ENCODE measurements at places on chromosomes 2 and 18.
A peak's percentile ranks its signal among the peaks of the same experiment; 100 is the strongest.

DNA sequence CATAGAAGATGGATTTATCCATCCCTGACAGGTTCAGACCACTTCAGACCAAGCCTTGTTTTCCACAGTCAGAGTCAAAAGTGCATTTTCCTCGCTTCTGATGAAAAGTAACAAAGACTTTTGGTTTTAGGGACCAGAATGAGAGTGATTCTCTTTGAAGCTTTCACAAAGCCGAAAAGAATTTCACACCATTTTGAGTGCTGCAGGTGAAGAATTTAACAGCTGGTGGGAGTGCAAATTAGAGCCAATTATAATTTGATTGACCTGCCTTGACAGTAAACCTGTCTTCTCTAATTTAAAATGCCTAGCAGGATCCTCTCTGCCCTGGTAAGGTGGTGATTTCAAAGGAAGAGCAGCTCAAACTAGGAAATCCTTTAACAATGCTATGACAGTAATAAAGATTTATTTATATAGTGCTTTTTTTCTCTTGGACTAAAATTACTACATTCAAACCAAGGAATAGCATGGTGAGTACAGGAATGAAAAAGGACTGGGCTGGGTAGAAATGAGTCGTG is 241.6 kb downstream of the HRH4 start:
- no peak for DNase-seq

GRCh38 chr2:205662206-205662965 is 19.9 kb upstream of the NRP2 start:
- no peak for DNase-seq

DNA sequence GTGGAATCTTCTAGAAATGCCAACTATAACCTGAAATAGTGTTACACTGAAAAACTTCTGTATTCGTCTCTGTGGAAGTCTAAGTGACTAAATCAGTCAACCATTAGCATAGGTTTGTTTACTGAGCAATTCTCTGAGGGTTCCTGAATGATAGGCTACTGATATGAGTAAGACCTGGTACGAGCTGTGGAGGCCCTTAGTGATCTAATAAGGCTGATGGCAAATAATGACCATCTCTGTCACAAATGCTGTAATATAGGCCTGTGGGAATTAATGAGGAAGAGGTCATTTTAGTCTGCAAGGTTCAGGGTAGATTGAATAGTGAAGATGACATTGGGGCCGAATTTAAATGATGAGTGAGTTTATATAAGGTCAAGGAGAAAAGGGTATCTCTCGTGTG is 82.5 kb downstream of the MGAT5 start:
- no peak for DNase-seq

- DNase-seq = no peak
These were observed 3.3 kb downstream of the ARL5A start for GRCh38 chr2:151824886-151825285.

GRCh38 chr2:121532347-121532766 is 1.7 kb downstream of the RNU4ATAC start:
- DNase-seq = no peak

DNA sequence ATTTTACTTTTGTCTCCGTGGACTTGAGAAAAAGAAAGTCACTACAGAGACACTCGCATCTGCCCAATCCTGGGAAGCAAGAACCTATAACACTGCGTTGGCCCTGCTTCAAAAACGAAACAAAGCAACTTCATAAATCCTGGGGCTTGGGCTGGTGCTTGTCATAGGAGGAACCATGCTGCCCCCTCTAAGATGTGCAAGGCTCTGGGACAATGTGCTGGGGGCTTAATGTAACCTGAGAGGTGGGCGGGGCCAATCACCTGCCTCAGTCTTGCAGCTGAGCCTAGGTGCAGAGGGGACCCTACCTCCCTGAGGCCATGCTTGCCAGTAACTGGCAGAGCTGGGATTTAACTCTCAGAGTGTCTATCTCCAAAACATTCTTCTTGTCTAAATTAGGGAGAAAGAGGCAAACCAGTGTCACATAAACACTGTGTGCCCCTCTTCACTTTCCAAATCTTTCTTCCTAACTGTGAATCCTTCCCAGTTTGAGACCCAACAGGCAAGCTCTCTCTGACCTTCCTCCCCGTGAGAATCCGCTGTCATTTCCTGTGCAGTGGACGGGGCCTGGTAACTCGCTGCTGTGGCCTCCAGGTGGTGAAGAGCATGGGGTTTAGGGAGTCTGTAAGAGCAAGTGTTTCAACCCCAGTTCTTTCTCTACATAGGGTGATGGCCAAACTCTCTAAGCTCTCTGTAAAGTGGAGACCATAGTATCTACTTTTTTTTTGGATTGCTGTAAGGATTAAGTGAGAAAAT is 115.1 kb downstream of the ACKR3 start:
- no peak for DNase-seq

DNA sequence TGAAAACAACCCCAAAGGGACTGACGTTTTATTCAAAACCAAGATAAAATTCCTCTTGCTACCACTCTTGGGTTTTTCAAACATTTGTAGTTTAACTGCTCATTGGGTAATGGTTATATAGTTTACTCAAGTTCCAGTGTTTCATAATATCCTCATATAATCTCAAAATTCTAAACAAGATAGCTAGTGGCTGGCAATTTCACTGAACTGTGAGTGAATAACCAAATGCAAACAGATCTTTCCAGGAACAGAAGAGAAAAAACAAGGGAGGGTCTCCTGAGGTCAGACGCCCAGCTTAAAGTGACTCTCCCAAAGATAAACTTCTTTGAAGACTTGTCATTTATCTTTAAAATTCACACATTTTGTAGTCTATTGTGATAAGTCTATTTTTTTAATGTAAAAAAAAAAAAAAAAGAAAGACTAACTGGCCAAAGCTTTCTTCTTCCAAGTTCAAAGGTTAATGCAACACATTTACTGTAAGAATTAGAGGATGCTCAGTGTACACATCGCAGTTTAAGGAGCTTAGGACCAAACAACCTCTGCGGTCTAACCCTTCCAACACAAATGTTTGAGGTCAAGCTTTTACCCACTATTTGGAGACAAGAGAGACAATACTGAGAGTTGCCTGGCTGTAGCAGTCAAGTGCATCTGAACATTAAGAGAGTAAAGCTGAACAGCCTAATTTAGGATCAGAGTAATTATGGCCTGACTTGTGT is 26.6 kb downstream of the LPIN2 start:
- no peak for DNase-seq

- no peak for DNase-seq
These were observed 231.2 kb upstream of the LINC00305 start for GRCh38 chr18:64380117-64380516.

DNA sequence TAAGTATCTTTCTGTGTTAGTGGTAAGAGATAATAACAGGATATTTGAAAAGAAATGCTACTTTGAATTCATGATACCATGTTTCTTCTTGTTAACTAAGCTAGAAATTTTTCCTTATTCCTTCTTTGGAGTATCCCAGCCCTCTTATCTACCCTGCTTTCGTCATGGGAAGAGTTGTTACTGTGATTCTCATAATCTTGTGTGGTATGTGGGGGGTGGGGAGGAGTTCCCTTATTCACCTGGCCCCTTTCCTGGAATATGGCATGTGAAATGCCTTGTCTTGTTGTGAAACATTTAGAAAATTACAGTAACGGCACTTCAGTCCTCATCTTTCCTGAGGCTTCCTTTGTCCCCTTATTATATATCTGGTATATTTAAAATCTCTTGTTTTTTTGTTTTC is 129.9 kb downstream of the NCOA1 start:
- no peak for DNase-seq

GRCh38 chr2:227674485-227674884 is 7.9 kb downstream of the SCYGR5 start:
- no peak for DNase-seq

DNA sequence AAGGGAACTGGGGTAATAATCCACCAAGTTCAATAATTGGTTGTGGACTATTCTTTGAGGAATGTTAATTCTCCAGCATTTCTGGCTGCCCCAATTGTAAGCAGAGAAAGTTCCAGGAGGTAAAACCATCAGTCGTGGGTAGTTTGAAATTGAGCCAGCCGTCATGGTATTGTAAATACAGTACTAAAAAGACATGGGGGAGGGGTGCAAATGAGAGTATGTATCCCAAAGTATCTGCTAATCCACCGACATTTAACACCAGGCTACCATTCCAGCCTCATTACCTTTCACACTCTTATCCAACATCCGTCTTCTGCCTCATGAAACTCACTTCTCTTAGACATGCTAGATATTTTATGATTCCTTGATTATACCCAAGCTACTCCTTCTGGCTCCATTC is 507.9 kb downstream of the ERBB4 start:
- no peak for DNase-seq

DNA sequence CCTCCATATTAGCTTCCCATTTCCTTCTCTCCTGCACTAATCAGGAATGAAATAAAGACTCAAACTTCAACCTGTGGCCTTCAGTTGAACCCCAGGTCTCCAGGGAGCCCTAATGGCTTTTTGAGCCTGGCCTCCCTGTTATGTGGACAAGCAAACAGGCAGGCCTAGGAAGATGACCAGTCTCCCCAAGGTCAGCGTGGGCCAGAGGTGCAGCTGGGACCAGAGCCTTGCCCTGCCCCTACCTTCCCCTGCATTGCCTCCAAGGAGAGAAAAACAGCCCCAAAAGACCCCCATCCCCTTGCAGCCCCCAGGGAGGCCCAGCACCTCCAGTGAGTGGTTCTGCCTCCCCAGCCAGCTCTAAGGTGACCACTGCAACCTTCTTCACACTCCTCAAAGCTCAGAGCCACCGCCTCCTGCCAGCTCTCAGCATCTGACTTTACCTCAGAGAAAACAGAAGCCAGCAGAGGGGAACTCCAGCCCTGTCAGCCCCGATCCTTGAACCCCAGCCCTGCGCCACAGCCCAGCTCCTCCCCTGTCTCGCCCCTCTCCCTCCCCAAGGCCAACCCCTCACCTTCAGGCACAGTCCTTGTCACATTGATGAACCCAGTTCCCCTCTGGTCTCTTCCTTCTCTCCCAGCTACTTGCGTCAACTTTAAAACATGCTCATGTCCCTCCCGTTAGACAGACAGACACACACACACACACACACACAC is 59.5 kb upstream of the ID2 start:
- DNase-seq = no peak

DNA sequence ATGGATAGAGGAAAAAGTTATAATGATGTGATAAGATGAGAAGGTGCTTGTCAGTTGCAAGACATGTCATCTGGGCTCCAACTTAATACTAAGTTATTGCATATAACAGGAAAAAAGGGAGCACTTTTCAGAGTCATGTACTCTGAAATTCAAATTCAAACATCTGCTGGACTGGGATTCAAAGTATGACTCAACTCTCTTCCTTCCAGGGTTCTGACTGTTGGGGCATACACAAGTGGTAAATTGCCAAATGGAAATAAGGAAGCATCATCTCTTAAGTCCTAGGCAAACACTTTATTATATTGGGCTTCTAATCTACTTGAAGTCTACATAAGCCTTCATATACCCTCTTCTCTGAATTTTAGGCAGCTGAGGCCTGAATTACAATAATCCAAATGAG is 44.9 kb downstream of the ZBTB14 start:
- no peak for DNase-seq

- no peak for DNase-seq
These were observed 10.7 kb downstream of the ZAP70 start for GRCh38 chr2:97724073-97724410.

GRCh38 chr2:182589121-182589520 is 126.9 kb upstream of the DNAJC10 start:
- no peak for DNase-seq

GRCh38 chr18:13558124-13558523 is 168.2 kb downstream of the FAM210A start:
- DNase-seq = peak; percentile 38

GRCh38 chr18:28657961-28658360 is 481.0 kb upstream of the CDH2 start:
- no peak for DNase-seq

DNA sequence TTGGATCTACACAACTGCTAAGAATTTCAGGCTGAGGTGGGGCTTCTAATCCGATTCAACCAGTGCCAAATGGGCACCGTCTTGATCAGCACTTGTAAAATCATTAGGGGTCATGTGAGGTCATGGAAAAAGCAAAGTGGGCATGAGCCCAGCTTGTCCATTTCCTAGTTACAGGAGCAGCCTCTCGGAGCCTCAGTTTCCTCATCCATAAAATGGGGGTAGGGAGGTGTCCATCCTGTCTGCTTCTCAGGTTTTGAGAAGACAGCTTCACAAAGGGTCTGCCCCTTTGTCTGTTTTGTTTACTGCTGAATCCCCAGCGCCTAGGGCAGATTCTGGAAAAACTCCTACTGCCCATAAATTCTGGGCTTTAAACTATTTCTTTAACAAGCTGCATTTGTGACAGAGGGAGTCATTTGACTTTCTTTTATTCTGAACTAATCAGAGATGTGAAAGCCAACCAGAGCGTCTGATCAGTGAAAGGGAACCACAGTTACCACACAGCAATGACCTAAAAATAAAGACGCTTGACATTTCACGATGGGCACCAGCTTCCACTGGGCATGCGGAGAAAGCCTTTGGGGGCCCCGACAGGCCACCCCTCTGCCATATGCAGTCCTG is 38.9 kb downstream of the DNMT3A start:
- no peak for DNase-seq

GRCh38 chr2:174668075-174668474 is 70.5 kb upstream of the WIPF1 start:
- DNase-seq = no peak

DNA sequence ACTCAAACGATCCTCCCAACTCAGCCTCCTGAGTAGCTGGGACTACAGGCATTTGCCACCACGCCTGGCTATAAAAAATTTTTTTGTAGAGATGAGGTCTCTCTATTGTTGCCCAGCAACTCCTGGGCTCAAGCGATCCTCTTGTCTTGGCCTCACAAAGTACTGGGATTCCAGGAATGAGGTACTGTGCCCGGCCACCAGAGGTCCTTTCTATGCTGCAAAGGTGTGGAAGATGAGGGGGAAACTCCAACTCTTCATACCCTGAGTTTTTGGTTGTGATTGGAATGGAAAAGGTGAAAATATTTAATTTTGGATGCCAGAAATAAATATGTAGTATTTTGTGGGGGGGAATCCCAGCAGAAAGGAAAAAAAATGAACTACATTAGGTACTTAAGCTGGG is 36.0 kb downstream of the MRPL33 start:
- DNase-seq = no peak

DNA sequence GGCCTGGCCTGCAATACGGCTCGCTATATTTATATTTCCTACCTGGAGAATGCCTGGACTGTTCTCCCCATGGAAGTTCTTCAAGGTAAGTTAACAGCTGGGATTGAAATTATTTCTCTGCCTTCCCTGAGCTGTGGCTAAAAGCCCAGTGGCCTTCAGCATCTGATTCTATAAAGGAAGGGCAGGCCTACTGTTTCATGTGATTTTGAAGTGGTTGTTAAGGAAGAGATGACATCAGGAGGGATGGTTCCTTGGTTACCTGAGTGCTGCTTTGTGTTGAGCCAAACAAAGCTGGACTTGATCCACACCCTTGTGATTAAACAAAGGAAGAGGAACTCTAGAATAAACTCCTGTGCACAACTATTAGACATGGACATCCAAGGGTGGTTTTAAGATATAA is 61.6 kb downstream of the MFSD6 start:
- DNase-seq = no peak

Data from right kidney (tissue), 9 donors.